ENCODE measurements at places on chromosomes 7 and 10. TPM values are rescaled to one million over a fixed set of nuclear protein-coding genes. Genes with fewer than 3 reads are reported as not detected.

- H3K36me3 ChIP-seq, result no peaks in the 10 kb centered on the region
- DNase-seq, result no peak
- H3K4me3 ChIP-seq, result no peak overlapping the region
- H3K4me1 ChIP-seq, result no peaks in the 10 kb centered on the region
These were observed 255.0 kb upstream of the SP8 start for GRCh38 chr7:21041666-21042065.

DNA sequence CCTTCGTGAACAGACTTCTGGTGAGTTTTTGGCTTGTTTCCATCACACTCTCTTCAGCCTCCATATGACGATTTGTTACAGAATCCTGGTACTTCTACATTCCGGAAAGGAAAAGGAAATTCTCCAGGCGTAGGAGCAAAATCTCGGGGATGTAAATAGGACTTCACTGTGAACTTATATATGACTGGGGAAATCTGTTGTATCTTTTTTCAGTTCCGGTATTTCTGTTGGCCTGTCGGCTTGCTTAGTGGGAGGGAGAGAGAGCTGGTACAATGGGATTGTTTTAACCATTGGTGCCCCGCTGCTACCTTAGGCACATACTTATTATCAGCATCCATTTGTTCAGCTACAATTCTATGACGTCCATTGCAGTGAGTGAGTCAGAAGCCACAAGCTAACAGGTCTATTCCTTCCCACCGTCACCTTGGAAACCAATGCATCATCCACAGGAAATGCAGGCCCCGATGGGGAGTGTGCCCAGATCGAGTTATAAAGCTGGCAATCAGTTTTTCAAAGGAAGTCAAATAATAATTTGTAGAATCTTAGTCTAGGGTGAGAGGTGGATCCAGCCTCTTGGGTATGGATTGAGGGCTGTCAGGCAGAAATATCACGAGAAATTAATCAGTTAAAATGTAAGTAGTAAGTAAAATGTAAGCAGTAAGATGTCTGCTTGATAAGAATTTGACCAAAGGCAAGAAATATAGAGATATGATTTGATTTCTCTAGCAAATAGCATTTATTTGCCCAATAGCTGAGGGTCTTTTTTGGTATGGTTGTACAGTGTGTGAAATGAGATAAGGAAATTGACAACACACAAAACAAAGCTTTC, 92.0 kb upstream of the MKLN1 start:
- DNase-seq, result peak; percentile 89
- peak overlapping the region; percentile 98 for H3K27ac ChIP-seq
- H3K4me1 ChIP-seq, result peaks cover 62% of the 10 kb centered on the region
- H3K27me3 ChIP-seq, result no peaks in the 10 kb centered on the region

DNA sequence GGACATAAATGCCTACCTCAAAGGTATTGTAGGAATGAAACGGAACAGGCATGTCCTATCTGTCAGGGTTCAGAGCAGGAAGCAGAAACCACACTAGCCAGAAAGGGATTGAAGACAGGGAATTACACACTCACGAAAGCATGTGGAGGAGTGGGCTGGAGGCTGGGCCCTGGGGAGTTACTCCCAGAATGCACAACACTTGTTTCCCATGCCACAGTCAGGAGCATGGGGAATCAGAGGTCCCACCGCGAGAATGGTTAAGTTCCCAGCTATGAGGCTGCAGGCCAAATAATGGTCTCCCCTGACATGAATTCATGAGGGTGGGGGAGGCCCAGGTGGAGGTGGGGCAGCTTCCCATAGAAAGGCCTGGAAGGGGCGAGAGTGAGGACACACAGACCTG, 212.7 kb downstream of the HERPUD2 start:
- no peak for DNase-seq
- H3K27me3 ChIP-seq, result peaks cover 5% of the 10 kb centered on the region
- H3K27ac ChIP-seq, result no peak overlapping the region
- no peaks in the 10 kb centered on the region for H3K36me3 ChIP-seq
- H3K4me1 ChIP-seq, result no peaks in the 10 kb centered on the region
- H3K4me3 ChIP-seq, result no peak overlapping the region

DNA sequence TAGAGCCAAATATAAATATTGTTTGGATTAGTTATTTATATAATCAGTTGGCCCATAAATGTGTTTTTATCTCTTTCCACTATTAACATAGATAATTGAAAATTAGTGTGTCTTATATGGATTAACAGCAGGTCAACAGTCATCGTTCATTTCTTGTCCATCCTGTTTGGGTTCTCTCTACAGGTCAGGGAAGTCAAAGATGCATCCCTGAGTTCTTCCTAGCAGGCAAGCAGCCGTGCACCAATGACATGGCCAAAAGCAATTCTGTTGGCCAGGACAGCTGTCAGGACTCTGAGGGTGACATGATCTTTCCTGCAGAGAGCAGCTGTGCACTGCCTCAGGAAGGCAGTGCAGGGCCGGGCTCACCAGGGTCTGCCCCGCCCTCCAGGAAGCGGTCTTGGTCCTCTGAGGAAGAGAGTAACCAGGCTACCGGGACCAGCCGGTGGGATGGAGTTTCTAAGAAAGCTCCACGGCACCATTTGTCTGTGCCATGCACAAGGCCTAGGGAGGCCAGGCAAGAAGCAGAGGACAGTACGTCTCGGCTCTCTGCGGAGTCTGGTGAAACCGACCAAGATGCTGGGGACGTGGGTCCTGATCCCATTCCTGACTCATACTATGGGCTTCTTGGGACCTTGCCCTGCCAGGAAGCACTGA, 15.9 kb downstream of the FBH1 start:
- peaks cover 41% of the 10 kb centered on the region for H3K36me3 ChIP-seq
- H3K27me3 ChIP-seq, result no peaks in the 10 kb centered on the region
- no peak overlapping the region for H3K27ac ChIP-seq
- no peak overlapping the region for H3K4me3 ChIP-seq
- peaks cover 27% of the 10 kb centered on the region for H3K4me1 ChIP-seq

GRCh38 chr10:120824881-120825309, 26.3 kb upstream of the WDR11 start:
- H3K36me3 ChIP-seq, result no peaks in the 10 kb centered on the region
- no peaks in the 10 kb centered on the region for H3K4me1 ChIP-seq
- no peak overlapping the region for H3K4me3 ChIP-seq

GRCh38 chr7:128030654-128031611, at the start of gene LRRC4:
Gene LRRC4, minus strand, starts transcription at chr7:128031437. Its CDS starts 797 bp downstream, at chr7:128030640.
- peaks cover 21% of the 10 kb centered on the region for H3K36me3 ChIP-seq
- DNase-seq, result peak; percentile 46
- H3K4me1 ChIP-seq, result peaks cover 15% of the 10 kb centered on the region

GRCh38 chr10:100516847-100517246, 2.8 kb downstream of the SEC31B start:
- H3K27ac ChIP-seq, result no peak overlapping the region
- H3K36me3 ChIP-seq, result peaks cover 28% of the 10 kb centered on the region
- H3K4me1 ChIP-seq, result peaks cover 21% of the 10 kb centered on the region
- no peak for DNase-seq

DNA sequence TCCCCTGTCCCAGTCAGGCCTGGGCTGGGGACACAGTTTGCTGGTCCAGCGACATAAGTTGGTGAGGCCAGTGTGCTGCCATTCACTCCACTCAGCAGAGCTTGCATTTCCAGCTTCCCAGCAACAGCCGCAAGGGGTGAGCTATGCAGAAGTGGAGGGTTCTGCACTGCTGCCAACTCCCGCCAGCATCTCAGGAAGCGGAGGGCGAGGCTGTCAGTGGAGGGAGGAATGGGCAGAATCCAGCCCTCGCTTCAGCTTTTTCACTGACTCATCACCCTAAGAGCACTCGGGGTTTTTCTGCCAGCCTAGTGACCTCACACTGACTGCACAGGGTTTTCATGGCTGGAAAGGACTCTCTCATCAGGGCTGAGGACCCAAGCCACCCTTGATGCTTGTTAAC, 625.1 kb upstream of the MKI67 start:
- no peak overlapping the region for H3K4me3 ChIP-seq
- H3K4me1 ChIP-seq, result no peaks in the 10 kb centered on the region
- H3K27ac ChIP-seq, result no peak overlapping the region
- no peak for DNase-seq

DNA sequence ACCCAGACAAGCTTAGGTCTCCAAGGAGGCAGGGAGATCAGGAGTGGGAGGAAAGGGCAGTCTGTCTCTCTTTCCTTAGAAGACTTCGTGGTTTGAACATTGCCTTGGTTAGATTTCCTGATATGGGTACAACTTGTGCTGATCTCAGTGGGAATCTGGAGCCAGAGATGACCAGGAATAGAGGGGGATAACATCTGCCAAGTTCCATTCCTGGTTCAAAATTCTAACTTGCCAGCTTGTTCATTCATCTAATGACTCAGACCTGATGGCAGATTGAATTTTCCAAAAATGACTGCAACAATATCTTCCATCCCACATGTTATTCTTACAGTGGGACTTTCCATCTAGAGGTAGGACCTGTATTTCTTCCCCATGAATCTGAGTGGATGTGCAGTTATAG, 394.3 kb upstream of the PODXL start:
- peaks cover 11% of the 10 kb centered on the region for H3K27me3 ChIP-seq
- H3K4me1 ChIP-seq, result no peaks in the 10 kb centered on the region
- DNase-seq, result no peak
- H3K4me3 ChIP-seq, result no peak overlapping the region
- no peak overlapping the region for H3K27ac ChIP-seq

DNA sequence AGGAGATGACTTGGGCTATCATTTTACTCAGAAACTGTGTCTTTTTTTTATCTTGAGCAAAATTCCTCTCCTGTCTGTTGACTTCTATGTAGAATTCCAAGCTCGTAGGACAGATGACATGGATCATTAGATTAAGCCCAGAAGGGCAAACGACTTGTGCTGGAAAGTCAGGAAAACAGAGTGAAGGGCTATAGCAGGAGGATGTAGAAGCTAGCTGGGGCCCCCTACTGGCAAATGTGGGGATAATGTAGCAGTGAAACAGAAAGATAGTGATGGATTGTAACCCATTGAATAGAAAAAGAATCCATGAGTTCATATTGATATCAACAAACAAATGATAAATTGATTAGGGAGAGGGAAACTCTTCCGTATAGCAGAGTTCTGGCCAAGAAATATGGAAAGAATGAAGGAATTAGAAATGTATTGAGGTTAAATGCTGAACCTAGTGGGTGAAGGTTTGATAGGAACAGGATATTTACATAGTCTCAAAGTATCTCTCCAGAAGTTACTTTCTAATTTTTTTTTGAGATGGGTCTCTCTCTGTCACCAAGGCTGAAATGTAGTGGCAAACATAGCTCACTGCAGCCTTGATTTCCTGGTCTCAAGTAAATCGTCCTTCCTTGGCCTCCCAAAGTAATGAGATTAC, 103.6 kb downstream of the LYZL1 start:
- DNase-seq, result peak; percentile 45
- no peaks in the 10 kb centered on the region for H3K4me1 ChIP-seq
- no peak overlapping the region for H3K27ac ChIP-seq
- no peak overlapping the region for H3K4me3 ChIP-seq
- H3K36me3 ChIP-seq, result no peaks in the 10 kb centered on the region

GRCh38 chr7:129388333-129389098, 45.7 kb upstream of the STRIP2 start:
- H3K4me3 ChIP-seq, result no peak overlapping the region
- no peak for DNase-seq
- H3K36me3 ChIP-seq, result peaks cover 10% of the 10 kb centered on the region
- H3K27ac ChIP-seq, result no peak overlapping the region
- no peaks in the 10 kb centered on the region for H3K27me3 ChIP-seq
- peaks cover 10% of the 10 kb centered on the region for H3K4me1 ChIP-seq

DNA sequence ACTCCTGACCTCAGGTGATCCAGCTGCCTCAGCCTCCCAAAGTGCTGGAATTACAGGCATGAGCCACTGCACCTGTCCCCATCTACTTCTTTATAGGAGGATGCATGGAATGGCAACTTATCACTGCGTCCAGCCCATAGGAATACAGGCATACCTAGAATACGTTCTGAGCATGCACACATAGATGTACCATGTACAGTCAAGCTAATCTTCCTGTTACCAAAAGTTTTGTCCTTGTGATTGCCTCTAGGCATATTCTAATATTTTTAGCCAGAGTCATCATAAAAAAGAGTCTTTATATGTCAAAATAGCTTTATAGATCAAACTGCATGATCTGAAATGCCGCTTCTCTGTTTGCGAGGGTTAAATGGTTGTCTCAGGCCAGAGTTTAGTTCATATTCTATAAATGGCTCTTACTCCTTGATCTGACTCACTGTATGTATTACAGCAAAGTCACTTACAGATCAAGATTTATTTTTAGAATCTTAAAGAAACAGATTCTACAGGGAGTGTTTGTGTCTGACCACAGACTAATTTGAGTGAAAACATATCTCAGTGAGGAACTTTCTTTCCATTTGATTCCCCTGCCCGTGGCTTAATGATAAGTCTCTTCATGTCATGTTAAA, 210.9 kb downstream of the CREB5 start:
- H3K27ac ChIP-seq, result no peak overlapping the region
- no peak for DNase-seq
- no peak overlapping the region for H3K4me3 ChIP-seq
- no peaks in the 10 kb centered on the region for H3K36me3 ChIP-seq
- H3K27me3 ChIP-seq, result peaks cover 5% of the 10 kb centered on the region

DNA sequence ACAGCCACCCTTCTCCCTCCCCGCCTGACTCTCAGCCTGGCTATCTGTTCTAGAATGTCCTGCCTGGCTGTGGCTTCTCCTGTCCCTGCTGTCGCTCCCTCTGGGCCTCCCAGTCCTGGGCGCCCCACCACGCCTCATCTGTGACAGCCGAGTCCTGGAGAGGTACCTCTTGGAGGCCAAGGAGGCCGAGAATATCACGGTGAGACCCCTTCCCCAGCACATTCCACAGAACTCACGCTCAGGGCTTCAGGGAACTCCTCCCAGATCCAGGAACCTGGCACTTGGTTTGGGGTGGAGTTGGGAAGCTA, 1.2 kb downstream of the EPO start:
- H3K4me1 ChIP-seq, result peaks cover 5% of the 10 kb centered on the region
- no peak for DNase-seq
- H3K4me3 ChIP-seq, result no peak overlapping the region
- H3K36me3 ChIP-seq, result no peaks in the 10 kb centered on the region
- peaks cover 41% of the 10 kb centered on the region for H3K27me3 ChIP-seq

GRCh38 chr10:44166441-44166840, 218.5 kb downstream of the CXCL12 start:
- no peak overlapping the region for H3K27ac ChIP-seq
- no peaks in the 10 kb centered on the region for H3K4me1 ChIP-seq
- H3K36me3 ChIP-seq, result no peaks in the 10 kb centered on the region
- peaks cover 6% of the 10 kb centered on the region for H3K27me3 ChIP-seq

DNA sequence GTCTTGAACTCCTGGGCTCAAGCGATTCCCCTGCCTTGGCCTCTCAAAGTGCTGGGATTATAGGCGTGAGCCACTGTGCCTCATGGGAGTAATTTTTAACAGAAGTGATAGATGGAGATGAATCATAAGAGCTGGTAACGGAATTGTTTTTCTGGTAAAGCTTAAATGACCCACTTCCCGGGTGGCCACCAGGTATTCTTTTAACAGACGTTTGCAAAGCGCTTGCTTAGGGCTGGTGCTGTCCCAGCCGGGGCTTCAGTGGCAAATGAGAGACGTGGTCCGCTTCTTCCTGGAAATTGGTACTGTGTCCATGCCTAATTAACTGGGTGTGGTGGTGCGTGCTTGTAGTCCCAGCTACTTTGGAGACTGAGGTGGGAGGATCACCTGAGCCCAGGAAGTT, 23.5 kb downstream of the CAMK1D start:
- no peaks in the 10 kb centered on the region for H3K27me3 ChIP-seq
- H3K27ac ChIP-seq, result no peak overlapping the region
- peaks cover 11% of the 10 kb centered on the region for H3K4me1 ChIP-seq
- no peaks in the 10 kb centered on the region for H3K36me3 ChIP-seq
- H3K4me3 ChIP-seq, result no peak overlapping the region

Gene CALHM3
- not detected for total RNA-seq

Gene CRPPA
- 0.53 TPM for total RNA-seq

Measured in activated CD4-positive, alpha-beta memory T cell treated with anti-CD3 and anti-CD28 coated beads for 36 hours (primary cell).